ENCODE measurements at places on chromosomes 3 and 15.
A peak's percentile ranks its signal among the peaks of the same experiment; 100 is the strongest.

GRCh38 chr15:61777689-61778088 is 282.6 kb downstream of the VPS13C start:
- DNase-seq = no peak

DNA sequence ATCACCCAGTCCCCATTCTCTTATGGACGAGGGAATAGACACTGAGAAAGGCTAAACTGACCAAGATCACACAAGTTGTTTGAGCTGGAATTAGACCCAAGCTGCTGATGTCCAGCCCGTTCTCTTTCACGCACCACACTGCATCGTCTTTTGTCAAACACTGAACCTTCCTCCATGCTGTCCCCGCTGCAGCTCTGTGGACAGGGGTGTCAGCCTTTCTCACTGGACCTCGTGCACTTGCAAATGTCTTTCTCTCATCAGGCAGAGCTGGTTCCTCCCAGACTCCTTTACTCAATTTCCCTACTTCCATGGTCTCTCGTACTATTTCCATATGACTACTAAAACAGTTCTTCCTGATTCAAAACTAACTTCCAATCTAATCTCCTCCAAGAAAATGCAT is 161.6 kb downstream of the MEIS2 start:
- no peak for DNase-seq

GRCh38 chr3:198070871-198071270 is 110.9 kb downstream of the LMLN start:
- DNase-seq = no peak

- no peak for DNase-seq
Observed at GRCh38 chr15:42106288-42106687, 11.9 kb upstream of the PLA2G4D start.

DNA sequence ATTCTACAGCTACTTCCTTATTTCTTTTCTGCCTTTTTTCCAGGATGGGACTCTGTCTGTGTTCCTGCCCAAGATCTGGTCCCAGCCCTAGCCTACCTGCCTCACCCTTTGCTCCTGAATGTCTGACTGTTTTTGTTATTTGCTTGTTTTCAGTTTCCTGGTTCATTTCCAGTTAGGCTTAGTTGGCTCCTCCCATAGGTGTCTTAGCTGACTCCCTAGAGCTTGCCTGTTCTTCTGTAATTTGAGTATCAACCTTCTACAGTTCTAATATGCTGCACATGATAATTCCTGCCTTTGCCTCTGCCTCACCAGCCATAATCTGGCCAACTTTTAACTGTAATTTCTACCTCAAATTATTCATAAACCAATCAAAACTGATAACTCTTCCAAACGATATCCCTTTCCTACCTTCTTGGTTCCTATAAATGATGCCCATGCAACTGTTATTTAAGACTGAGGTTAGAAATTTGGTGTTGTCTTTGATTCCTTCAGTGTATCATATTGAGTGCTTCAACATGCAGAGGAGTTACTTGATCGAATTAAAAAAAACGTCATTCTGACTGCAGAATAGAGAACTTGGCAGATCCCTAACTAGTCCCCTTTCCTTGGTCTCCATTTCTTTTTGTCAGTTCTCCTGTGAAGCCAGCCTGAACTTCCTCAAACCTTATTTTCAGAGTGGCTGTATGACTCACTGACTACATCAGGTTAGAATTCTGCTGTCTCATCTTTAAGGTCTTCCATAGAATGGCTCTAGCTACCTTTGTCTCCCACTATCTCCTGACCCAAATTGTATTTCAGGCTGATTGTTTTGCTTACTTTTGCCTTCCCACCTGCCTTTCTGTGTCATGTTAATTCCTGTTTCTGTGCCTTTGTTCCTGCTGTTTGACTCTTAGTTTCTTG is 8.4 kb downstream of the GOLM2 start:
- DNase-seq = peak; percentile 49

DNA sequence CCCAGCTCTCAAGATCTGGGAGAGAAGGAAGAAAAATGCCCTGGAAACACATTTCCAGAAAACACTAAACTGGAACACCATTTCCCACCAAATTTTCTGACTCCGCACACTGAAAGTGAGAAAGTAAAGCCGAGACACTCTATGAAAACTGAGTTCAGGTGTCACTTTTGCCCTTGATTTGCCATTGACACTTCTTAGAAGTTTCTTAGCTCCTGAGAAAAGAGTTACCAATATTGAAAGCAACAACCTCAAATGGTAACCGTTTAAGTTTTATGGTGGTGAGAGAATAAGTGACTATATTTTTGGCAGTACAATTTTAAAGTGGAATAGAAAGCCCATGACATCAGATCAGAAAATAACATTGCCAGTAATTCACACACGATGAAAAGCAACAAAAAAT is 39.0 kb downstream of the CD86 start:
- DNase-seq = no peak

GRCh38 chr15:64144192-64144564 is 7.4 kb upstream of the SNX22 start:
- DNase-seq = no peak

- no peak for DNase-seq
Observed at GRCh38 chr3:52779011-52779836, 1.8 kb downstream of the ITIH1 start.

DNA sequence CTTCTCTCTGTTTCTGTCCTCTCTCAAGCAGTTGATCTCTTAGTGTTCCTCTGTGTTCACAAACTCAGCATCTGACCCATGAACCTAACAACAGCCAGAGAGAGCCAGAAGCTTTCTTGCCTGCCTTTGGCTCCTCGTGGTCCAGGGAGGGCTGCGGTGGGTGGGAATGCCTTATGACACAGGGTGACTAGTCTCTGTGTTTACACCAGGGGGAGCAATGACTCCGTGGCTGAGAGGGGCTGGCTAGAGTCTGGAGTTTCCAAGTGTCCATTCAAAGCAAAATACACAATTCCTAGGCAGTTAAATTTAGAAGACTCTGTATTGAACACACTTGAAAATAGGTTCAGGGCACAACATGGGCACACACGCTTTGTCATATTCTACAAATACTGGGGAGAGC is 370.0 kb upstream of the FRG2C start:
- DNase-seq = peak; percentile 43

GRCh38 chr3:139416275-139416674 is 26.8 kb upstream of the COPB2 start:
- DNase-seq = no peak

GRCh38 chr15:48366584-48367312 is 35.5 kb downstream of the DUT start:
- DNase-seq = peak; percentile 70

DNA sequence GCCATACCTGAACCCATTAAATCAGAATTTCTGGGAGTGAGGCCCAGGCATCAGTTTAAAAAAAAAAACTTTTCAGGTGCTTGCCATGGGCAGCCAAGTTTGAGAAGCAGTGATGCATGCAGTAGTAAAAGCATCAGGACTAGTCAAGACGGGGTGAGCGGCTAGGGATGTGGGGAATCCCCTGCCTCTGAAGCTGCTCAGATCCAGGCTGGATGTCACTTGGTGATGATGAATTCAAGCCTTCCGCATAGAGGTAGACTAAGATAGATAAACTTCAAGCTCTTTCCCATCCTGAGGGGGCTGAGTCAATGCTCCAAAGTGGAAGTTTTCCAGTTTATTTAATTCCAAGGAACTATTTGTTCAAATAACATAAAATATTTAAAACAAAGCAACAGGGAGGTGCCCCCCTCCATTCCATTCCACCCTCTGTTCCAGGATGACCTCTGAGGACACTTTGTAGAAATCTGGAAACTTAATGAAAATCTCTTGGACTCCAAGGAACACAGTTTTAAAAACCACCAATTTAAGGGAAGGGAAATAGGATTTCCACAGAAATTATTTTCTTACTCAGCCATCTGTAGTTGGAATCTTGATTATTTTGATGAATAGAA is 100.4 kb upstream of the NR2E3 start:
- peak; percentile 25 for DNase-seq

GRCh38 chr3:38960953-38961622 is 90.7 kb downstream of the SCN11A start:
- peak; percentile 56 for DNase-seq

- DNase-seq = no peak
Observed at GRCh38 chr3:149095487-149095886, 9.2 kb upstream of the HLTF start.

DNA sequence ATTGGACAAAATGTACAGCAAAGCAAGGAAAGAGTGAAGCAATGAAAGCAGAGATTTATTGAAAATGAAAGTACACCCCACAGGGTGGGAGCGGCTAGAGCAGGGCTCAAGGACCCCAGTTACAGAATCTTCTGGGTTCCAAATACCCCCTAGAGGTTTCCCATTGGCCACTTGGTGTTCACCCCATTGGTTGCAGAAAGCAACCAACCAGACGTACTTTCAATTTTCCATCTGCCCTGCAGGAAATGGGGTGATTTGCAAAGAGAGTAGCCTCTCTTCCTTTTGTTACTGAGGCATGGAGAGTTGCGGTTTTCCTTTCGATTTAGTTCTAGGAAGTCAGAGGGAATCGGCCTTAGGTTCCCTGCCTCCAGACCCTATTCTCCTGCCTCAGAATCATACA is 2.4 kb downstream of the PML start:
- peak; percentile 70 for DNase-seq
